NCI-H2029 treated with DMSO at 0.1 percent for 48 hours (cell line): ENCODE measurements at places on chromosomes 16 and 17.

DNA sequence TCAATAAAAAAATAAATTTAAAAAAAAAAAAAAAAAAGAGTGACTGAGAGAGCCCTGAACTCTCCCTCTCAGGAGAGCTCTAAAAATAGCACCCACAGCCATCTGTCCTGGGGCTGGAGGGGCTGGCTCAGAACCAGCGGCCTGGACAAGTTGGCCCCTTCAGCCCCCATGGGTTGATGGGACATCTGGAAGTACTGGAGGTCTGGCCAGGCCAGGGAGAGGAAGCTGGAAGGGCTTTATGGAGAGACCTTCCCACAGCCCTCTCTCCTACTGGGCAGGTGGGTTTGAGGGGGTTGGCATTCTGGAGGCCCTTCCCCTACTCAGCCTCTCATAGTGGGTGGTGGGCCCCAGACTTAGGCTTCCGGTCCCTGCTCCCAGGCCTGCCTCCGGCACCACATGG is 93.7 kb upstream of the TMEM97 start:
- DNase-seq, result no peak

- DNase-seq, result no peak
These were observed 14.2 kb upstream of the FOXK2 start for GRCh38 chr17:82505296-82505695.

GRCh38 chr16:46830417-46830901 is 521 bp downstream of the C16orf87 start:
- no peak for DNase-seq

DNA sequence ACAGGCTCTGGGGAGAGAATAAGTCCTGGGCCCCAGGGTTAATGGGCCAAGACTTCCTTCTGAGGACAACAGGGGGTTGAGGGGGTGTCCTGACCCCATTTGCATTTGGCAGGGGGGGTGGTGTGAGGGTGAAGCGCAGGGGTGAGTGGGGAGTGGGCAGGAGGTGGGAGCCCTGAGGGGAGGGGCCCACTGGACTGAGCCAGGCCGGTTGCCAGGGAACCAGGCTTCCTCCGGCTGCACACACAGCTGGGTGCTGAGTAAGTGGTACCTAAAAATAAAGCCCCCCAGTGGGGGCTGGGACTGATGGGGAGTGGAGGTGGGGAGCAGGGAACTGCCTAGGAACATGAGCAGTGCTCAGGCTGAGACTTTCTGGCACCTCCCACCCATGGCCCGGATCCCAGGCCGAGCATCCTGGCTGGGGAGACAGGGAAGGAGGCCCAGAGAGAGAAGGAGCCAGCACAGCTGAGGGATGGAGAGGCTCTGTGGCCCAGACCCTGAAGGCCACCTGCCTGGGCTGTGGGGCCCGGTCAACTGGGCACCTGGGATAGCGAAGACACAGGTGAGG is 7.5 kb upstream of the RASD1 start:
- DNase-seq, result no peak

- peak; percentile 39 for DNase-seq
These were observed 18.2 kb upstream of the ABCA10 start for GRCh38 chr17:69246726-69247375.

GRCh38 chr17:44363613-44364159 is at the start of gene FAM171A2:
Gene FAM171A2, minus strand, starts transcription at chr17:44363853. Its CDS starts 139 bp downstream, at chr17:44363714.
- DNase-seq, result no peak

DNA sequence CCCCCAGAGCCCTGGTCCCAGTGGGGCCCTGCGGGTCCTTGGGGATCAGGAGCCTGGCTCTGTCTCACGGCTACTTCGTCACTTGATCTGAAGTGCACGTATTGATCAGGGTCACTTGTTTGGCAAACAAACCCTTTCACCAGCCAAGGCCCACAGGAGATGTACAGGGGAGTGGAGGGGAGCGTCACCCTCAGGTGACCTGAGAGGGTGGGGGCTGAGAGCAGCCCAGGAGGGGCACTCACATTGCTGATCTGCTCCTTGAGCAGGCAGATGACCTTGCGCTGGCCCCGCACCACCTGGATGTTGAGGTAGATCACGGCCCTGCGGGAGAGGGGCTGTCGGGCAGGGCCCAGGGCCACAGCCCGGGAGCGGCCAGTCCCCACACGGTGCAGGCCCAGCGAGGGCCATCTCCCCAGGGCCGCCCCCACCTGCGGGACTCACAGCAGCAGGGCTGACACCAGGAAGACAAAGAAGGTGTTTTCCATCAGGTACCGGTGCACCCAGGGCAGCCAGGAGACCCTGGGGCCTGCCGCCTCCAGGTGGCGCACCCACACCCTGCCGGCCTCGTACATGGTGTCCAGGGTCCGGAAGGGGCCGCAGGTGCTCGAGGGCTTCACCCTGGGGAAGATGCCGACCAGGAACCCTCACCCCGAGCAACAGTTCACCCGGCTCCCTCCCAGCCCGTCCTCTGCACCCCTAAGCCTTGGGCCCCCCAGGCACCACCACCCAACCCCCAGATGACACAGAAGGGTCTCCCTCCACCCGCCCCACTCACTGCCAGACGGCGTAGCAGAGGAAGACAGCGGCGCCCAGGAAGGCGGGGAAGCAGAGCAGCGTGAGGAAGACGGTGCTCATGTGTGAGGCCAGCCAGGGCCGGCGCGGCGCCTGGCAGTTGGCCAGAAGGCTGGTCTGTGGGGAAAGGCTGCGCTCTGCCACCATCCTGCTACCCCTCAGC is 11.3 kb downstream of the TMC6 start:
- DNase-seq, result peak; percentile 33

DNA sequence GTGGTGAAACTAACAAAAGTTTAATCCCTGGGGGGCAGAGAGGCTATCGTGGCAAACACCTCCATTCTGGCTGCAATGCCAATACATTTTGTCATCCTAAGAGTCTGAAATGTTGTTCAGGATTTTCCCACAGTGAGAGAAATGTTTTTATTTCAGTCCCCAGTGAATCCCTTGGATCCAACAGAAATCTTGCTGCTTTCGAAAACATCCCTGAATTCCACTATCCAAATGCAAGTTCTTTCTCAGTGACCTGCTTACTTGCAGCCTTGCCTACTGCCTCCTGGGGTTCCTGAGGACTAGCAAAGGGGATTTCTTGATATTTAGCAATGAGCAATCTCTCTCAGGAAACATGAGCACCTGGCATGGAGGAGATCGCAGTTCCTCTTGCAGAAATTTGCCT is 202.1 kb upstream of the IRX3 start:
- DNase-seq, result no peak

- DNase-seq, result no peak
These were observed 601 bp downstream of the JMJD8 start for GRCh38 chr16:683396-684070.

- no peak for DNase-seq
These were observed 10.9 kb downstream of the CETP start for GRCh38 chr16:56972403-56973293.

- DNase-seq, result peak; percentile 74
These were observed 1.8 kb downstream of the TNS4 start for GRCh38 chr17:40499551-40500189.

- DNase-seq, result peak; percentile 27
These were observed 58.2 kb upstream of the CBX4 start for GRCh38 chr17:79897243-79898063.

- no peak for DNase-seq
These were observed 2.7 kb downstream of the LYRM1 start for GRCh38 chr16:20903116-20903898.

DNA sequence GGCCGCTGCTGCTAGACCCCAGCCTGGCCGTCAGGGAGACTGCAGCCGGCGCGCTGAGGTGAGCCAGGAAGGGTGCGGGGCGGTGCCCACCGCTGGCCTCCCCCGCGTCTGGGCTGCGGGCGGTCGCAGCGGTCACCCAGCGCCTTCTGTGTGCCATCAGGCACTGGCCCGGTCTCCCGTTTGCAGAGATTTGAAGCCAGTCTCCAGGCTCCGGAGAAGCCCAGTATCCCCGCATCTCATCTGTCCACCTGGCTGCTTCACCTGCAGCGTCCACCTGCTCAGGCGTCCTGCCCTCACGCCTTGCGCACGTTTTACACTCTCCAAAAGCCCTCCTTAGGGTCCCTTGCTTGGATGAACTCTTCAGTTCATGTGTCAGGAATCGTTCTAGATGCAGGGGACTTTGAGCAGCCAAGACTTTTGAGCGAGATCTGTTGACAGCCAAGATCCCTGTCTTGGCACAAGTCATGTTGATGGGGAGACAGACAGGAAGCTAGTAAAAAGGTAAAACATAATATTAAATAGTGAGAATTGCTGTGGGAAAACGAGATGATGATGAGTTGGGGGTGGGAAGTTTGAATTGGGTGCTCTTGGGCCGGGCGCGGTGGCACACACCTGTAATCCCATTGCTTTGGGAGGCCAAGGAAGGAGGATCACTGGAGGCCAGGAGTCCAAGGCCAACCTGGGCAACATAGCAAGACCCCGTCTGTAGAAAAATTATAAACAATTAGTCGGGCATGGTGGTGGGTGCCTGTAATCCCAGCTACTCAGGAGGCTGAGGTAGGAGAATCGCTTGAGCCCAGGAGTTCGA is 916 bp downstream of the HEATR3 start:
- DNase-seq, result no peak

DNA sequence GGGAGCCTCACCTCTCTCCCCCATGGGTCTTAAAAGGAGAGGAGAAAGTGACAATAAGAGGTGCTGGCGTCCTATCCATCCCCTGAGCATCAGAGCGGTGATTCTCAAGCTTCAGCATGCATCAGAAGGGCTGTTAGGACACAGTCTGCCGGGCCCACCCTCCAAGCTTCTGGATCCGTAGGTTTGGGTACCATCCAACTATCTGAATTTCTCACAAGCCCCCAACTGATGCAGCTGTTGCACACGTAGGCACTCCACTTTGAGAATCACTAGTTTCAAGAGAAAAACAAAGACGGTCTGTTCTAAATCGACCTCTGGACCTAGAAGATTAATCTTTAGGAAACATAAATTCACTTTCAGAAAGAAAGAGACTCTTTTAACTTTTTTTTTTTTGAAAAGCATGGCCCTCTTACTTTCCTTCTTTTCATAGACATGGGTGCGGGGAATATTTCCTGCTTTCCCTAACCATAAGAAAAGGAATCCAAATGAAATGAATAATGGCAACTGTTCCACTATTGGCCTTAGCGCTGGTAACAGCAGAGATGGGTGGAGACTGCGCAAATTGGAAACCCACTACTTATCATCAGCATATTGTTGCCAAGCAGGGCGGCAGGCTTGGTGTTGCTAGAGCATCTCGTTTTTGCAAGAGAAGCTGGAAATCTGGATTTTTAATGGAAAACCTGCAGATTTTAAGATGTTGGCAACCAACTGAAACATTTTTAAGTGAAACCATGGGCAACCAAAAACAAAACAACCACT is 144.4 kb downstream of the GAS7 start:
- no peak for DNase-seq

- DNase-seq, result no peak
These were observed 319.2 kb downstream of the PHKB start for GRCh38 chr16:47780213-47780875.

DNA sequence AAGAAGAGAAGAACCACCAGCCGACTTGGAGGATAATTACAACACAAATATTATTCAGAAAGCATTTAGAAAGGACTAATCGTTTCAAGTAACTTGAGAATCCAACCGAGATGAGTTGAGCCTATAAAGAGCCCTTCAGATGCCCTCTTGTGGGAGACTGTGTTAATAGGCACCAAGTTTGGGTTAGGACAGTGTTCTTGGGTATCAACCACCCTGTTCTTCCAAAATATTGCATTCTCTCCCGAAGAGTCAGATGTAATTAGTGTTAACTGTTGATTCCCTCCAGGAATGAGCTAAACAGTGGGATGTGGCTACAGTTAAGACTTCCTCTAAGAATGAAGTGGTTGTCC is 87.8 kb upstream of the NOL11 start:
- peak; percentile 12 for DNase-seq

GRCh38 chr17:45740553-45741330 is 43.4 kb upstream of the CRHR1 start:
- peak; percentile 37 for DNase-seq

GRCh38 chr16:58885528-58886170 is 151.5 kb upstream of the GOT2 start:
- DNase-seq, result no peak

GRCh38 chr16:71473891-71474290 is 11.8 kb upstream of the ZNF23 start:
- no peak for DNase-seq

DNA sequence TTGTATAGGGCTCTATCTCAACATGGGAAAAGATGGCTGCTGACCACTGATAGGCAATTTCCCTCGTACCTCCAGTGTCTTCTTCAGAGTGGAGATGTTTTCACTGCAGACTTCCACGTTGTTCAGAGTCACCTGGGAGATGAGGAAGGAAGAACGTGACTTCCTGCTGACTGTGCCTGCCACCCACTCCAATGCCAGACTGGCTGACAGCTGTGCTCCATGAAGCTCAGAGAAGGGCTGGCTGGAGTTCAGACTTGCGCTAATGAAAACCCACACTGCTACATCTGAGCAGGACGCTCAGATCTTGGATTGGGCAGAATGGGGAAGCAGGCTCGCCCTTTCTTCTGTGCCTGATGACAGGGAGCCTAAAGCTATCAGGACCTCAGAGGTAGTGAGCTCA is 33.1 kb downstream of the COG4 start:
- no peak for DNase-seq

DNA sequence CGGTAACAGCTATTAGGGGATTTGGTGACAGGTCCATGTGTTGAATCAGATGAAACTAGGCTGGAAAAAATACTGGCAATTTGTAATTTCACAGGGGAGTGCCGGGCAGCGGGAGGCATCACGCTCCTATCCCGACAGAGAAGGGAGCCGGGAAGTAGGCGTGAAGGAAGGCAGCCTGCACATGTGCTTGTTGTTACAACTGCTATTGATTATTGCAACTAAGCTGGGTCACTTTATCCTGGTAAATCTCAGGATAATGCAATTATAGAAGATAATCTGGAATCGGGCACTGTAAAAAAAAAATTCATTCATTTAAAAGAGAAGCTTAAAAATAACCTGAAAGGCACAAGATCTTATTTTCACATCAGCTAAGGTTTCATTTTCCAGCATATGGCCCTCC is 180.6 kb downstream of the FOXL1 start:
- no peak for DNase-seq

DNA sequence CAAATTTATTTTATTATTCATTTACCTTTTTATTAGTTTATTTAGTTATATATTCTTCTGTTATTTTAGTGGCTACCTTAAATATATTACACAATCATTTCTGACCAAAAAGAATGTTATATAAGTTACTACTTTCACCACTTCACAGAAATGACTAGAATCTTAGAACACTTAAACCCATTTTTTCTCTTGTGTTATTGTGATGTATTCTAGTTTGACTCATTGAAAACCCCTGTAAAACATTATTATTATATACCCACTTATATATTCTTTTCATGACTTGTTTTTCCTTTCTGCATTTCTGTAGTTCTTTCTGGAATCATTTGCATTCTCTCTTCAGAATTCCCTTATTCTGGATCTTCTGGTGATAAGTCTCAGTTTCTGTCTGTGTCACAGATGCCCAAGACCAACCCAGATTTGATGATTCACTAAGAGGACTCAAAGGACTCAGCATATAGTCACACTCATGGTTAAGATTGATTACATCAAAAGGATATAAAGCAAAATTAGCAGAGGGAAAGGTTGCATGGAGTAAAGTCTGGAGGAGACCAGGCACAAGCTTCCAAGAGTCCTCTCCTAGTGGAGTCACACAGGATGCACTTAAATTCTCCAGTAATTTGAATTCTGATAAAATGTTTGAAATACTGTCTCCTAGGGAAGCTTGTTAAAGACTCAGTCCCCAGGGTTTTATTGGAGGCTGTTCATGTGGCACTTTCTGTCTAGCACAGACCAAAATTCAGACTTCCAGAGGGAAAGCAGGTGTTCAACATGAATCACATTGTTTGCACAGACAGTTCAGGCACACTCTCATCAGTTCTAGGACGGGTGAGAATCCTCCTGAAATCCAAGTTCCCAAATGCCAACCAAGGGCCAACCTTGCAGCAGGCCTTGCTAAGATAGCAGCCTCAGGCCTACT is 7.7 kb downstream of the GINS3 start:
- DNase-seq, result no peak
